ENCODE measurements at places on chromosomes 6 and 20. TPM values are rescaled to one million over a fixed set of nuclear protein-coding genes. Genes with fewer than 3 reads are reported as not detected.

The RBM39 gene
- total RNA-seq, result 422 TPM

The NQO2 gene
- 12.0 TPM for total RNA-seq

The RNF39 gene
- total RNA-seq, result 1.4 TPM

DNA sequence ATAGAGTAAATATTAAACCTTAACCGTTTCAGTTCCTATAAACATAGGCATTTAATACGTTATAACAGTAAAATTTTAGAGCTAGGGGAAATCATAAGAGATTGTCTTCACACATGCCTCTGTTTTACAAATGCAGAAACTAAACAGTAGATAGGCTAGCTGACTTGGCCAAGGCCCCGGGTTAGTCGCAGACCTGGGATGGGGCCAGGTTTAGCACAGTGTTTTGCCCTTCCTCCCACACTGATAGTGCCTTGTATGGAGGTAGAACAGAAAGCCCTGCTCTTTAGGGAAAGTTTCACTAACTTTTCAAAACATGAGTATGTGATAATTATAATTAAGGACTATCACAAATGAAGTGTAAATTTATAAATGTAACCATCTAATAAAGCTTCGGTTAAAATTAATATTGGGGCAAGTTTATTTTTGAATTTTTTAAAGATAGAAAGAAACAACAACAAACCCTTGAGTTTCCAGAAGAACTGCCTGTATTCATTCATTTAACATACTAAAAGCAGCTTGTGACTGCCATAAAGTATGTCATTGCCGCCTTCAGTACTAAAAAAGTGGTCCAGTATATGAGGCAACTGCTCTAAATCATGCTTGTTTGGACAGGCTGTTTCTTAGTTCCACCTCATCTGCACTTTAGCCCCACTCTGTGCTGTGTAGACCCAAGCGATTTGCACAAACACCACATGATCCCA, 62.5 kb upstream of the LOC128125822 start:
- no peak for DNase-seq

The PRDM13 gene
- total RNA-seq, result 1.3 TPM

- no peak for DNase-seq
Observed at GRCh38 chr6:168992446-168993144, 261.1 kb downstream of the THBS2 start.

The JPH2 gene
- 0.59 TPM for total RNA-seq

The NKAIN2 gene
- total RNA-seq, result not detected

- DNase-seq, result no peak
Observed at GRCh38 chr6:146154197-146154596, 125.3 kb downstream of the GRM1 start.

GRCh38 chr6:169212436-169212835, 41.2 kb downstream of the THBS2 start:
- DNase-seq, result no peak

DNA sequence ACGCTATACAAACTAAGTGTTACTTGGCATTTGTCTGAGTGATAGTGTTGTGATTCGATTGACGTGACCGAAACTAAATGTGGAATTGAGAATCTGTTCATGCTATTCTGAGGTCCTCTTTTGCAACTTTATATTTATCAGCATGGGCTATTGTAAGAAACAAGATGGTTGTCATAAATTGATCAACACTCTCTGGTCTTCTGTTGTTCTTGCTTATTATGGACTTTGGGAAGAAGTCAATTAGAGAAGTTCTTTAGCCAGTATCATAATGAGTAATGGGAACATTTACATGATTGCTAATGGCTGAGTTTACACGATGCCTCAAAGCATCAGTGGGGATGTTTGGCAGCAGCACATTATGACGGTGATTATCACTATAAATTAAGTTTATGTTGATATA, 195.0 kb downstream of the CD83 start:
- no peak for DNase-seq

DNA sequence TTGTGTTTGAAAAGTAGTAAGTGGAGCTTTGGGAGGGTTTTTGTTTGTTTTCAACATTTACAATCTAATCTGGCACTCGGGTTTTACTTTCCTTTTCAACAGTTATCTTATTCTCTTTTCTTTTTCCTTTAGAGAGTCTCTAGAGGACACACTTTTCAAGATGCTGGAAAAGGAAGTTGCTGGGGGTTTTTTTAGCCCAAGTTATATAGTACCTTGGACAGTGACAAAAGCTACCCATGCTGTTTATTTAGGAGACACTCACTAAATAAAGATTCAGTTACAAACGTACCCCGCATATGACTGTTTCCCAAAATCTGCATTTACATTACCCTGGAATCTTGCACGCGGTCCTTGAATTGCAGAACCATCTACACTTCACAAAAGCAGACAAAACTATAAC, 78.8 kb downstream of the MAP7 start:
- no peak for DNase-seq

- no peak for DNase-seq
Observed at GRCh38 chr6:91045161-91045560, 458.3 kb upstream of the MAP3K7 start.

GRCh38 chr6:157943964-157944283, 37.7 kb upstream of the SYNJ2 start:
- DNase-seq, result no peak

GRCh38 chr20:43911066-43911465, 3.6 kb upstream of the TOX2 start:
- no peak for DNase-seq

GRCh38 chr6:62286470-62286843, 432 bp upstream of the KHDRBS2 start:
- no peak for DNase-seq

- peak; percentile 29 for DNase-seq
Observed at GRCh38 chr6:41939848-41940758, 1.5 kb downstream of the CCND3 start.

DNA sequence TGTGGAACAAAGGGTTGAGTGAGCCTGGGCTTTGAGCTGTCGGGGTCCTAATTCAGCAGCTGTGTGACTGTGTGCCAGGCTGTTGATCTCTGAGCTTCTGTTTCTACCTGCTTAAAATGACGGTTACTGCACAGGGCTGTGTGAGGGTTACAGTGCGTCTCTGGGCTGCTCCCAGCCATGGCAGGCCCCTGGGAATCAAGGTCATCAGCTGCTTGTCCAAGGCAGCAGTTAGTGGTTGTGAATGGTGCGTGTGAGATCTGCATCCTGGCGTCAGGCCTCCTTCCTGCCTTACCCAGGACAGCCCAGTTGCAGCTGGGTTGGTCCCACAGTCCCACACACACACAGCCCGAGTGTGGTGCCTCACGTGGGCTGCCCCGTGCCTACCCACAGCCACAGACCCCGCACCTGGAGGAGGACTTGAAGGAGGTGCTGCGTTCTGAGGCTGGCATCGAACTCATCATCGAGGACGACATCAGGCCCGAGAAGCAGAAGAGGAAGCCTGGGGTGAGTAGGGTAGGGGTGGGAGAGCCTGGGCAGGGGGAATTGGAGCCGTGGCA, 15.6 kb downstream of the GTSF1L start:
- no peak for DNase-seq

DNA sequence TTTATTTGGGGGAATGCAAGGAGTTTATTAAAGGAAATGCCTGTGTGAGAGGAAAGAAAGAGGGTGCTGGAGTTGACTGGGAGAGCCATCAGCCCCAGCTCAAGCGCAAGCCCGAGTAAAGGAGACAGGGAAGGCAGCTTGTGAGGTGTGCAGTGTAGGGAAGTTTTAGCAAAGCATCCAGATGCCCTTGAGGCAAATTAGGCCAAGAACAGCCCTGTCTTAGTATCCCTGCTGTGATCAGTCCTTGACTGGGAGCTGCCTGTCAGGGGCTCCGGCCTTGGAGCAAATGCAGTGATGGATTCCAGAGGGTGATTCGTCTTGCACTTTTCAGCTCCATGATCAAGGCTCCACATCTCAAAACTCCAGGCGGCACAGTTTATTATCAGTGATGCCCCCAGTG, 561.7 kb downstream of the KIF16B start:
- no peak for DNase-seq

The SLC17A9 gene
- 18.8 TPM for total RNA-seq

DNA sequence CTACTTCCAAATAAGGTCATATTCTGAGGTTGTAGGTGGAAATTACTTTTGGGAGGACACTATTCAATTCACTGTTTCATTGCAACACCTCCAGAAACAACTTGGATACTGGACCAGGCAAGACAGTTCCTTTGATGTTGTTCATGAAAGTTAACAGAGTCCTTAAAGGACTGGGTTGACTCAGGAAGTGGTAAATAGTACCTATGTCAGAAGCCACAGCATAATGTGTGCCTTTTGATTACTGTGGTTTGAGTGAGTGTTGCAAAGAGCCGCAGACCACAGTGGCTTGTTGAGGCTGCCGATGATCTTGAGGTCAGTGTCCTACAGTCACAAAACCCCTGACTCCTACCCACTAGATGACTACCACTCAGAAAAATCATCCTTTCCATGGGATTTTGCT, 10.9 kb downstream of the IL20RA start:
- no peak for DNase-seq

DNA sequence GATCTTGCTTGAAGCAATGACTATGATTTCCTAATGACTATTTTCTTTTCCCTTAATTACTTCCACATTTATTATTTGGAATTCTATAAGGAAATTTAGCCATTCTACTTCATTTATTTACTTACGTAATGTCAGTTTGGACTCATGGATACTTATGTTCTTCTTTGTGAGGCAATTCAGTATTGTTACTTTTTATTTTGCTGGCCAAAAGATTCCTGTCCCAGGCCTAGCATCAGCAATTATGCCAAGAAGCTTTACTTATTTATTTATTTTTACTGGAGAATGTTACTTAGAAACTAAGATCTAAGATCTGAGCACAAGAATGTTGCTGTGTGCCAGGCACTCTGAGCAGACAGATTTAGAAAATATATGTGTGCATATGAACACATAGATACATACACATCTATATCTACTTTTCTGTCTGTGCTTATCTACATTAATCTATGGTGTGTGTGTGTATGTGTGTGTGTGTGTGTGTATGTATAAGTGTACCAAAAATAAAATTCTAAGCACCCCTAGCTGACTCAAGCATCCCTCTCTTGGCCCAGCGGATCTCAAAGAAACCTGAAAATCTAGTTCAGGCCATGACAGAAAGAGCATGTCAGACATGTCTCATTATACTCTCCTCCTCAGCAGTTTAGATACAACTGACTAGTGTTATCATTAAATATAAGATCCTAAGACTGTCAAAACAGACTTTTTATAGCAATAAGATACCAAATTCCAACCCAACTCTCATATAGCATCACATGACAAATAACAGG, 640.0 kb upstream of the GJE1 start:
- no peak for DNase-seq
